Lung microvascular endothelial cell (primary cell): ENCODE measurements at places on chromosomes 6 and 20.

DNA sequence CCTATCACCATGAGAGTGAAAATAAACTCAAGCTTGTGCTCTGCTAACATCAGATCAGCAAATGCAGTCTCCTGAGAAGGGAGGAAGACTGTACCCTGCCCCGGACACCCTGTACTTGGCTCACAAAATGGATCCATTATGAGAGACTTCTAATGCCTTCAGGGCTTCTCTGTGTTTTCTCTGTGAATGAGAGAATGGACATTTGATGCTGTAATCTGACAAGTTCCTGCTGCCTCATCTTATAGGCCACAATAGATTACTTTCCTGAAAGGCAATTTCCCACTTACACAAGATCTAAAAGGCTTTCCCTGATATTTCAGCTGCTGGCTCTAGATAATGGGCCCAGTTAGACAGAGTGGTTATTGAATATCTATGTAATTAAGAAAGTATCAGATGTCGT is 117.2 kb downstream of the OTOR start:
- DNase-seq: no peak

GRCh38 chr6:157151029-157151428 is 172.3 kb downstream of the TMEM242 start:
- peak; percentile 69 for DNase-seq

DNA sequence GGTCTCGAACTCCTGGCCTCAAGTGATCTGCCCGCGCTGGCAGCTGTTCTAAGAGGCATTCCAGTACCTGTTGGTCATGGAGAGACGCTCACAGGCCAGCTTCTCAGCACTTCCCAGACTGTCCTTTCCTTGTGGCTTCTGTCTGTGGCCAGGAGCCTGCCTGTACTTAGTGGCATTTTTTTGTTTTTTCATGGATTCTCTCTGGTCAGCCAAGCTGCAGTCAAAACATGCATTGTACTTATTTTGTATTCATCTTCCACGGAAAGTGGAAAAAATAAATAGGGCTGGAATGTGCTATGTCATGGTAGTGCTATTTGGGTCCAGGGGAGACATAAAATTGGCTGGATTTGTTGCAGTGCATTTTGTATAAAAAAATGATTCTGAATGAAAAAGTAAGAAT is 29.1 kb downstream of the ZDHHC14 start:
- no peak for DNase-seq

GRCh38 chr6:79225717-79226599 is 8.5 kb downstream of the HMGN3 start:
- DNase-seq: no peak
